ENCODE measurements at places on chromosomes 7 and 10. TPM values are rescaled to one million over a fixed set of nuclear protein-coding genes. Genes with fewer than 3 reads are reported as not detected.
A peak's percentile ranks its signal among the peaks of the same experiment; 100 is the strongest.

- peak; percentile 97 for DNase-seq
- no peaks in the 10 kb centered on the region for H3K36me3 ChIP-seq
- H3K27me3 ChIP-seq = no peaks in the 10 kb centered on the region
- H3K27ac ChIP-seq = no peak overlapping the region
- no peak overlapping the region for H3K4me3 ChIP-seq
- peaks cover 4% of the 10 kb centered on the region for H3K4me1 ChIP-seq
Observed at GRCh38 chr10:17787087-17787961, 21.8 kb upstream of the MRC1 start.

The TMEM236 gene
- total RNA-seq = not detected

The CDK14 gene
- 28.1 TPM for total RNA-seq

GRCh38 chr7:12031638-12032037 lies 179.5 kb upstream of the TMEM106B start:
- 0 out of 2 replicates have a peak, but pooled peaks cover 3% of the 10 kb centered on the region for H3K4me1 ChIP-seq
- H3K27me3 ChIP-seq = no peaks in the 10 kb centered on the region
- no peak overlapping the region for H3K27ac ChIP-seq
- DNase-seq = peak; percentile 64
- no peaks in the 10 kb centered on the region for H3K36me3 ChIP-seq

GRCh38 chr7:108109221-108109908 lies 20.8 kb downstream of the LAMB4 start:
- H3K36me3 ChIP-seq = no peaks in the 10 kb centered on the region
- no peak overlapping the region for H3K27ac ChIP-seq
- no peak overlapping the region for H3K4me3 ChIP-seq
- peaks cover 1% of the 10 kb centered on the region for H3K4me1 ChIP-seq

DNA sequence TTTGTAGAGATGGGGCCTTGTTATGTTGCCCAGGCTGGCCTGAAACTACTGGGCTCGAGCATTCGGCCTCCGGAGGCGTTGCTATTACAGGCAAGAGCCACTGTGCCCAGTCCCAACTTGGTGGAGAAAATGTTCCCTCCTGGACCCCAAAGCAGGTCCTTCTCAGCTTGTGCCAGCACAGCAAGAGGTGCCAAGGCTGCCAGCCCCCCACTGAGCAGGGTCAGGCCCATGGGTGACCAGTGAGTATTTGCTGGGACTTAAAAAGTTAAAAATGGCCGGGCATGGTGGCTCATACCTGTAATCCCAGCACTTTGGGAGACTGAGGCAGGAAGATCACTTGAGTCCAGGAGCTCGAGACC lies 4.6 kb downstream of the MAFK start:
- H3K36me3 ChIP-seq = peaks cover 10% of the 10 kb centered on the region
- H3K4me1 ChIP-seq = peaks cover 41% of the 10 kb centered on the region
- H3K27me3 ChIP-seq = no peaks in the 10 kb centered on the region
- no peak for DNase-seq

- no peak overlapping the region for H3K27ac ChIP-seq
- peaks cover 11% of the 10 kb centered on the region for H3K27me3 ChIP-seq
- no peak for DNase-seq
- H3K36me3 ChIP-seq = no peaks in the 10 kb centered on the region
- no peaks in the 10 kb centered on the region for H3K4me1 ChIP-seq
Observed at GRCh38 chr10:33579996-33580395, 245.5 kb upstream of the NRP1 start.

GRCh38 chr7:5870311-5870710 lies 10.3 kb upstream of the OCM start:
- DNase-seq = no peak
- no peaks in the 10 kb centered on the region for H3K36me3 ChIP-seq
- no peak overlapping the region for H3K27ac ChIP-seq
- H3K27me3 ChIP-seq = peaks cover 8% of the 10 kb centered on the region
- no peak overlapping the region for H3K4me3 ChIP-seq
- H3K4me1 ChIP-seq = peaks cover 5% of the 10 kb centered on the region

GRCh38 chr7:93890041-93890463 lies 501 bp downstream of the TFPI2 start:
- no peaks in the 10 kb centered on the region for H3K36me3 ChIP-seq
- H3K27ac ChIP-seq = peak overlapping the region; percentile 71
- peaks cover 2% of the 10 kb centered on the region for H3K4me1 ChIP-seq
- no peaks in the 10 kb centered on the region for H3K27me3 ChIP-seq

DNA sequence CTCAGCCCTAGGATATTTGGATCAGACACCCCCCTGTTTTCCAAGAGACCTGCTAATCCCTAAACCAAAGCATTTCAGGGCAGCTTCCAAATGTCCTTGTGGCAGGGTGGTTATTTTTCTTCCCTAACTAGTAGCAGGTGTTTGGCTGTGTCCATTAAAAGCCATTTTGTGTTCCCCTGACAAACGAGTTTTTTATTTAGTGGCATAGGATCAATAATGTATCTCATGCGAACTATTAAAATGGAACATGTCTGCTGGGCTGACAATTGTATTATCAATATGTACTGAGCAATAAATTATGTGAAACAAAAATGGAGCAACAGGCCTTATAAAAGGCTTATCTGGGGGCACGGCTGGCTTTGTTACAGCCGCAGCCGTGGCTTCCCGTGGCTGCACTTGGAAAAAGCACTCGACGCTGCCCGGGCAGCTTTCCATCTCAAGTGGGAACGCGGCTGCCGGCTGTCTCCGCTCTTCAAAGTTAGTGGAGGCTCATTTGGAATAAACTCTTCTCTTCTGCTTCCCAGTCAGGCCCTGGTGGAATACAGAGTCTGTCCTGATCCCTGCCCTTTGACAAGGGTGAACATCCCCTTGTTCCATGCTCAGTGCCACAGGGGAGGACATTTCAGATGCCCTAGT lies 554.3 kb downstream of the TYW1 start:
- no peak for DNase-seq
- no peak overlapping the region for H3K4me3 ChIP-seq
- no peaks in the 10 kb centered on the region for H3K4me1 ChIP-seq

The SLC29A3 gene
- total RNA-seq = 0.72 TPM

GRCh38 chr10:126315494-126316177 lies 72.6 kb downstream of the ADAM12 start:
- peaks cover 9% of the 10 kb centered on the region for H3K4me1 ChIP-seq
- no peak overlapping the region for H3K27ac ChIP-seq
- H3K27me3 ChIP-seq = no peaks in the 10 kb centered on the region

DNA sequence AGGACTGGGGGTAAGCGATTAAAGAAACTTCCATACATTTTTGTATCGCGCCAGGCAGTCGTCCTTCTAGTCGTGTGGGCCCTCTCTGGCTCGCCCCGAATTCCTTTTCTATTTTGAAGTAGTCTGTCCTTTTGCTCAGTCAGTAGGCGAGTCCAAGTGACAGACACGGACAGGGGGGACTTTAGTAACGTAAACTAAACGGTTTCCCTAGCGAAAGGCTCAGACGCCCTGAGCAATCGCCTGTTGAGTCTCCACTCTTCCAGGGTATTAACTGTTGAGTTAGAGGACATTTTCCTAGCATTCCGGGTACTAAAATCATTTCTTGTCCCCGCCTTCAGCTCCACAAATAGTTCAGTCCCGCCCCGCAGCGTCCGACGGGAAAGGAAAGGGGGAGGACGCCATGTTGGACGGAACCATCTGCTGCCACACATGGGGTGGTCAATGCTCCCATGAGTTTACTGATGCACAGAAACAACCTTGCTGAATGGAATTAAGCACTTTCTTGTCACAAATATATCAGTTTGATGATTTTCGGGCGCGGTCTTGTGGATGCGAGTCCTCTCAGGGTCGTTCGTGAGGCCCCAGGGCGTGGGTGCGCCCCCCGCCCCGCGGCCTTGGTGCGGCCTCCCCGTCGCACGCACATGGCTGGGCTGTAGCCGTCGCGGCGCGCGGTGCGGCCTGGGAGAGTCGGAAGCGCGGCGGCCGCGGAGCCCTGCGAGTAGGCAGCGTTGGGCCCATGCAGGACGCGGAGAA lies at the start of gene EIF3B:
Gene EIF3B, plus strand, starts transcription at position 642 of the 753 bp plus-strand sequence. Its CDS starts 95 bp downstream, at position 737.
- peaks cover 9% of the 10 kb centered on the region for H3K36me3 ChIP-seq
- peak within 1 kb of the TSS; percentile 96 for H3K27ac ChIP-seq
- peak; percentile 94 for DNase-seq
- H3K4me3 ChIP-seq = peak within 1 kb of the TSS; percentile 55
- peaks cover 3% of the 10 kb centered on the region for H3K4me1 ChIP-seq

The CTAGE4 gene
- not detected for total RNA-seq

GRCh38 chr10:16795410-16796073 lies 21.7 kb downstream of the RSU1 start:
- no peak for DNase-seq
- no peak overlapping the region for H3K27ac ChIP-seq
- H3K36me3 ChIP-seq = no peaks in the 10 kb centered on the region

DNA sequence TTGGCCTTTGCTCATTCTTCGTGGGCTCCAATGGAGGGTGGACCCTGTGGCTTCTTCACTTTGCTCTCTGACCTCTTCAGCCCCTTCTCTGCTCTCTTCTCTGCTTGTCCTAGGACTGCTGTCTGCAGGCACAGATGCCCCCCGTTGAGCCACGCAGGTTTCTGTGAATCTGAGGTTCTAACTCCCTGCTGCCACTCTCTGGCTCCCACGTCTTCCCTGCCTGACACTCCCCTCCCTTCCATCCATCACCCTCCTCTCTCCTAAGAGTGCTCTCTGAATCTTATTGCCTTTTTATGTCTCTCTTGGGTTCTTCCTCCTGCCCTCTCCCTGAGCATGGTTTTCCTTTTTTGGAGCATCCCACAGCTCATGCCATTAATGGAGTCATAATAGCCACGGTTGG lies 499.5 kb upstream of the GALNT17 start:
- no peak for DNase-seq
- H3K27me3 ChIP-seq = 0 out of 2 replicates have a peak, but pooled peaks cover 1% of the 10 kb centered on the region
- H3K4me3 ChIP-seq = no peak overlapping the region
- H3K36me3 ChIP-seq = no peaks in the 10 kb centered on the region

DNA sequence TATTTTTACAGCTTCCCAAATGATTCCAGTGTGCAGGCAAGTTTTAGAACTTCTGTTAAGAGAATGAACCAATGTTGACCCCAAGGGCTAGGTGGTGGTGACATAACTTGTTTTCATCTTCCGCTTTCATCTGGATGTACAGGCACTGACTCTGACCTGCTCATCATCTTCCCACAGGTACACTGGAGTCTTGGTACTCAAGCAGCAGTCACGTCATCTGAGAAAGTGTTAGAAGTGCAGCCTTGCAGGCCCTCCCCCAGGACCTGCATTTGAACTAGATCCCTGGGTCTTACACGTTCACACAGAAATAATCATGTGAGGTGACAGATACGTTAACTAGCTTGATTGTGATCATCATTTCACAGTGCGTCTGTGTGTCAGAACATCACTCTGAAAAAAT lies 212.2 kb downstream of the CELF2 start:
- H3K27ac ChIP-seq = no peak overlapping the region
- H3K4me1 ChIP-seq = no peaks in the 10 kb centered on the region
- H3K27me3 ChIP-seq = no peaks in the 10 kb centered on the region
- no peak for DNase-seq
- H3K36me3 ChIP-seq = no peaks in the 10 kb centered on the region

DNA sequence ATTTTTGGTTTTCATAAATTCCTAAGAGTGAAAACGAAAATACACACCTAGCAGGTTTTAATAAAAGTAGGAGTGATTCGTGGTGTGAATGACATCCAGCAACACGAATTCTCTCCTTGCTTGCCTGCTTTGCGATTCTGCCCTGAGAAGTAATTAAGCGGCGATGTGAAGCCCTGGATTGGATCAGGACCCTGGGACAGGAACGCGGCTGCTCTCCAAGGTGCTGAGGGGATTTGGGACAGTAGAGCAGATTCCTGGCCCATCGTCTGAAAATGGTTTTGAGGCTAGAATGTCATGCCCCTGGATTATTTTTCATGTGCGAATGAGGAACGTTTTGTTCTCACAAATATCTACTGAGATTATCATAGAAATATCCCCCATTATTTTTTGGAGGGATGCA lies 7.8 kb downstream of the NPS start:
- H3K27ac ChIP-seq = no peak overlapping the region
- no peaks in the 10 kb centered on the region for H3K36me3 ChIP-seq
- no peaks in the 10 kb centered on the region for H3K4me1 ChIP-seq
- no peak for DNase-seq

The PAX2 gene
- total RNA-seq = not detected

- no peaks in the 10 kb centered on the region for H3K36me3 ChIP-seq
- no peak overlapping the region for H3K27ac ChIP-seq
- H3K27me3 ChIP-seq = peaks cover 44% of the 10 kb centered on the region
- H3K4me1 ChIP-seq = peaks cover 4% of the 10 kb centered on the region
- H3K4me3 ChIP-seq = no peak overlapping the region
Observed at GRCh38 chr10:102231357-102232318, 5.5 kb downstream of the ELOVL3 start.

- no peak overlapping the region for H3K4me3 ChIP-seq
- peaks cover 6% of the 10 kb centered on the region for H3K4me1 ChIP-seq
- no peaks in the 10 kb centered on the region for H3K27me3 ChIP-seq
- peak; percentile 91 for DNase-seq
- H3K27ac ChIP-seq = no peak overlapping the region
- H3K36me3 ChIP-seq = no peaks in the 10 kb centered on the region
Observed at GRCh38 chr10:17835688-17836087, 26.5 kb downstream of the MRC1 start.

DNA sequence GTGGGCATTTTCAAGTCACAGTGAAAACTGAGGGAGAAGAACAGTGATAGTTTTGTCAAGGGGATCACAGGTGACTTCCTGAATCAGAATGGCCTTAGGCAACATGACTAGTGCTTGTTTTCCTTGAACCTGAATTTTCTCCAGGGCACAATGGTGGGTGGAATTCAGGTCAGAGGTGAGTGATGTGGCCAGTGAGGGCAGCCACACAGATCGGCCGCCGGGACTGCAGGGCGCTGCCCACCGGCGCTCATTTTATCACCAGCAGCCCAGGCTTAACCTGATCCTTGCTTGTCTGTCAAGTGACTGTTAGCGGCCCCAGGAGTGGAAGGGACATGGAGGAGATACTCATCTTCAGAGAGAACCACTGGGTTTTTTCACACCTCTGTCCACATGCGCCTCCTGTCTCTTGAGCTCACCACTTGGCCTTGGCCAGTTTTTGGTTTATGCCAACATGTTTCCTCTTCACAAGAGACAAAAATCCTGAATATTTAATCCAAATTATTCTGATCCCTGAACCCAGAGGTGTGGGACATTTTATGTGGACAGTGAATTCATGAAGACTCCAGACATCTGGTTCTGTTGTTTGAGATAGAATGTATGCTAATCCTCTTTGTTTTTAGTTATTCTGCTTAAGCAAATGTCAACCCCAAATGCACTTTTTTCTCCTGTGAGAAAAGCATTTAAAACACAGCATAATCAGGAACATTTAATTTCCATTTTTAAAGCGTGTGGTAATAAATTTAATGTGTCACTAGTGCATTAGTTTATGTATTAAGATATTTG lies 108.7 kb downstream of the DOCK1 start:
- H3K4me1 ChIP-seq = peaks cover 6% of the 10 kb centered on the region
- peaks cover 48% of the 10 kb centered on the region for H3K36me3 ChIP-seq
- H3K4me3 ChIP-seq = no peak overlapping the region
- DNase-seq = no peak
- H3K27ac ChIP-seq = no peak overlapping the region

DNA sequence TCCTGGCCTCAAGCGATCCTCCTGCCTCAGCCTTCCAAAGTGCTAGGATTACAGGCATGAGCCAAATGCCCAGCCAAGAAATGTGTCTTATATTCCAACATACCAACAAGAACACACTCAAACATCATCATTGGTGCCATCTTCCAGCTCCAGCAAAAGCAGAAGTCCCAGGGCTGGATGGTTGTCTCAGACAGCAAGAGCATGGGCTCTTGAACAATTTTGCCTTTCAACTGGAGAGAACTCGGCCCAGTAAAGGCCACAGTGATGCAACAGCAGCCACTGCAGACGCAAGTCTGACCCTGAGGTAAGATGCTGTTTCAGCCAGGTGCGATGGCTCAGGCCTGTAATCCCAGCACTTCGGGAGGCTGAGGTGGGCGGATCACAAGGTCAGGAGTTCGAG lies 52.8 kb upstream of the NFE2L3 start:
- H3K4me3 ChIP-seq = no peak overlapping the region
- no peaks in the 10 kb centered on the region for H3K36me3 ChIP-seq
- H3K27ac ChIP-seq = no peak overlapping the region
- no peak for DNase-seq
- H3K4me1 ChIP-seq = no peaks in the 10 kb centered on the region

Measured in IMR-90 (cell line).